Amniotic stem cell (primary cell): ENCODE measurements at places on chromosomes 11 and 22.

GRCh38 chr11:68468217-68468828, 7.8 kb downstream of the PPP6R3 start:
- DNase-seq = no peak

- DNase-seq = no peak
These were observed 46.2 kb downstream of the WT1 start for GRCh38 chr11:32388871-32389770.

- DNase-seq = no peak
These were observed 216.2 kb downstream of the SNX19 start for GRCh38 chr11:130700092-130700491.

GRCh38 chr22:49432897-49433443, 394.7 kb downstream of the BRD1 start:
- DNase-seq = no peak

DNA sequence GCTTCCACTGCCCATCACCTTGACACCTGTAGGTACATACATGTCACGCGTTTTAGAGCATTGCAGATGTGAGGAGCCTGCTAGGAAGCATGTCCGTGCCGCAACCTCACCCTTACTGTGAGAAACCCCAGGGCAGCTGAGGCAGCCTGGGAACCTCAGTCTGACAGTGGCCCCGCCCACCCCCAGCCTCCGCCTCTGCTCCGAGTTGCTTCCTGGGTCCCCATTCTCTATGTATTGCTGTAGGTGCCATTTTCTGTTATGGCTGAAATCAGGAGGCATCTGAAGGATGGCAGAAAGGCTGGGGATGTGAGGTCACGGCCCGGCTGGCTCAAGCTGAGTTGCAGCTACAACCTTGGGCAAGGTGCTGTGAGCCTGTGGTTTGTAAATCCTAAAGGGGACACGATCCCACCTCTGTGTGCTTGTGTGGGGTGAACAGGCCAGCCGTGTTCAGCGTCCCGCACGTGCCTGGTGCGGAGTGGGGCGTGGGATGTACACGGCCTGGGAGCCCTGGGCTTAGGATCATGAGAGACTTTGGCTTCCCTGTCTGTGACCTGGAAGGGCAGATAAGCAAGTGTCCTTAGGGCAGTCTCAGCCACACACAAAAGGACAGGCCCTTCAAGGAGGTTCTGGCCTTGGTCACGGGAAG, 102.7 kb downstream of the PHF21B start:
- no peak for DNase-seq

DNA sequence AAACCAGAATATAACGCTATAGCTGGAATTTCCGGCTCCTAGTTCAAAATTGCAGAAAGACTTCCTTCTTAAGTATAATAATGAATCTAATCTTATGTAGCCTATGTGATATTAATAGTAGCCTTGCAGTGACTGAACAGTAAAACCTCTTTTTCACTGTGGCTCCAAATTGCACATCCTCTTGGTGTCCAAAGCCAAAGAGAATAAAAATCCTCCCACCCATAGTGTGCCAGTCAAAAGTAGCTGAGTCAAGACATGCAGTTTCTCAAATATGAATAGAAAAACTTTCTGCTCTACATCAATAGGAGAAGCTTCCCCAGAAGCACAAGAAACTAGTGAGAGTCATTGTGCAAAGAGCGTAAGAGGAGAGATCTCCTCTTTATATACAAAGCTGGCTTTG, 76.0 kb upstream of the PICALM start:
- DNase-seq = no peak

DNA sequence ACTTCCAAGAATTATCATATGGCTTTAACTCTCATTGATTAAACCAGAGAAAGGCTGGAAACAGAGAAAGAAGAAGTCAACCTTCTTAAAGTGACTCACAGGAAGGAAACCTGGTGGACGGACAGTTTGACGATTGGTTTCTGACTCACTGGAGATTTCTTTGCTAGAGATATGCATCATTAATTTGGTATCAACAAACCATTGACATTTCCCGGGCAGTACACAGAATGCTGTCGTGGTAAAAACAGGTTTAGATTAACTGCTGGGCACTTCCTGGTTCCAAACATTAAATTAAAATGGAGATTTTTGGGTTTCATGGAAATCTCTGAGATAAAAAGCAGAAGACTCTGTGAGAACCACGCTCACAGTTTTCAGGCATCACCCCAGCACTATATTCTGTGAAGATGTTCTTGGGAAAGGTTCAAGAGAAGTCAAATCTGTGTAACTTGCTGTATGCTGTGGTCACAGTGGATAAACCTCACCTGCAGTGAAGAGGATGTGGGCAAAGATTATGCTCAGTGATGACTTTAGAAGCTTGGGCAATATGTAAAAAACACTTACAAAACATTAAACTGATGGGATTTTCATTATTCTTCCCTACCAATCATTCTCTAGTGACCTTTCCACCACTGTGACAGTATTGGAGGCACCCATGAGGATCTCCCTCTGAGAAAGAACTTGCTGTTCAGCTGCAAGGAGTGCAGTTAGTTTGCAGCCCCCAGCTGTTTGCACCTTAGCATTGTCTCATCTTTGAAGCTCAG, 61.1 kb upstream of the CD44 start:
- DNase-seq = peak; percentile 54

DNA sequence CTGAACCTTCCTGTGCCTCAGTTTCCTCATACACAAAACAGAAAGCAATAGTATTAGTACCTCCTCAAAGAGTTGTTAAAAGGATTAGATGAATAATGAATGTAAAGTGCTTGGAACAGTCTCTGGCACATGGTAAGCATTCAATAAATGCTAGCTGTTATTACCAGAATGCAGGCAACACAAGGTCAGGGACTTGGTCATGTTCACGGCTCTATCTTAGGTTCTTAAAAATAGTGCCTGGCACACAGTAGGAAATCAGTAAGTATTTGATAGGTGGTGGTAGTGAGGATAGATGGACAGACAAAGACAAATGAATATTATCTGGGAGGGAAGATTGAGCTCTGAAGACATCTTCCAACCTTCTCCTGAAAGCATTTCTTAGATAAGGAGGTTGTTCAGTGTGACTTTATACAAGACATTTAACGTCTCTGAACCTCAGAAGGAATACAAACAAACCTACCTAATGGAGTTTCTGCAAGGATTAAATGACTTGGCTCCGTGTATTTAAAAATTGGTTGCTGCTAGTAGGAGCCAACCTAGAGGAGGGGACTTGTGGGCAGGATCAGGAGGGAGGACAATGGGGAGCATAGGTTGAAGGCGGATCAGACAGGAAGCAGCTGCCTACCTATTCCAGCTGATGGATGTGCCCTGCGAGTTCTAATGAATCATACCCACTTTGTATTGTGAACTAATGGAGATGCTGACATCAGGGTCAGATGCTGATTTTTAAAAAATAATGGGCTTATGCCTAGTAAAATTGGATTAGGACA, 94.1 kb downstream of the DBX1 start:
- no peak for DNase-seq

DNA sequence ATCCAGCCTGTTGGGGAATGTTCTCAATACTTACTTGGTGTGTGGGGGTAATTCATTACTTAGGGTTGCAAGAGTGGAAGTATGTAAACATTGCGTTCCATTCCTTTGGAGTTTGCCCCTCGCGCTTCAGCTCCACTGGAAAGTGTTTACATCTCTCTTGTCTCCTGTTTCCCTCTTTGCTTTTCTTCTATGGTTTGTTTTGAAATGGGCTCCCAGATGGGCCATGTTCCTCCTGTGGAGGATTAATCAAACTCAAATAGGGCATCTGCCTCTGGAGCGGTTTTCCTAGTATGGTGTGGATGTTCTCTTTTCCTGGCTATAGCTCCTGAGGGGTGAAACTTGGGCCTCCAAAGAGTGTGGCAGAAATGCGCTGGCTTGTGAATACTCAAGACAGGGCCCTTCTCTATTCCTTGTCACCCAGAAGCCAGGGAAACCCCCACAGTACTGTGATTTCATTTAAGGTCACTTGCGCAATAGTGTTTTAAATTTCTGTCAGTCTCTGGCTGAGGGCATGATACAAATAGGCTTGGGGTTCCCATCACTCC, 51.9 kb downstream of the CD44 start:
- DNase-seq = no peak

DNA sequence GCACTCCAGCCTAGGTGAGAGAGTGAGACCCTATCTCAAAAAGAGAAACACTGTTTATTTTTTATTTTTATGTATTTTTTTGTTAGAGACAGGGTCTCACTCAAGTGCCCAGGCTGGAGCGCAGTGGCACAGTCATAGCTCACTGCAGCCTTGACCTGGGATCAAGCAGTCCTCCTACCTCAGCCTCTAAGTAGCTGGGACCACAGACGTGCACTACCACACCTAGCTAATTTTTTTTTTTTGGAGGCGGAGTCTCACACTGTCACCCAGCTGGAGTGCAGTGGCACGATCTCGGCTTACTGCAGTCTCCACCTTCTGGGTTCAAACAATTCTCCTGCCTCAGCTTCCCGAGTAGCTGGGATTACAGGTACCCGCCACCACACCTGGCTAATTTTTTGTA, 6.4 kb downstream of the RBX1 start:
- DNase-seq = no peak

DNA sequence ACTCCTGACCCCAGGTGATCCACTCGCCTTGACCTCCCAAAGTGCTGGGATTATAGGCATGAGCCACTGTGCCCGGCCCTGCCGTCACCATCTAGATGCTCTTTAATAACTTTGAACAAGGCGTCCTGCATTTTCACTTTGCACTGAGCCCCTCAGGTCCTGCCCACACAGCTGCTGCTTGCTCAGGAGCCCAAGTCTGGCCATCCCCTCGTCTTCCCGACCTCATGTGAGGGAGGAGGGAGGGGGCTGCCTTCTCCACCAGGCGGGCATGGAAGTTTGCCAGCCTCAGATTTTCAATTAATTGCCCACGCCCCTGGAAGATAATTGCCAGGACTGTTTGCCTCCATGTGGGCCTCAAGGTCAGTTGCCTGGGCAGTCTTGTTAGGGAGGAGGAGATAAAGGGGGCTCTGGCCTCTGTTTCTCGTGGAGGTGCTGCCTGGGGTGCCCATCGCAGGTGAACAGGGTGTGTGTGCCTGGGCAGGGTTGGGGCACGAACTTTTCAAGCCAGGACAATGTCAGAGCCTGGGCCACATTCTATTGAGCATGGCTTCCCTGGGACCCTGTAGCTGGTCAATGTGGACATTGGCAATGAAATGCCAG, 27.9 kb upstream of the MYEOV start:
- no peak for DNase-seq

DNA sequence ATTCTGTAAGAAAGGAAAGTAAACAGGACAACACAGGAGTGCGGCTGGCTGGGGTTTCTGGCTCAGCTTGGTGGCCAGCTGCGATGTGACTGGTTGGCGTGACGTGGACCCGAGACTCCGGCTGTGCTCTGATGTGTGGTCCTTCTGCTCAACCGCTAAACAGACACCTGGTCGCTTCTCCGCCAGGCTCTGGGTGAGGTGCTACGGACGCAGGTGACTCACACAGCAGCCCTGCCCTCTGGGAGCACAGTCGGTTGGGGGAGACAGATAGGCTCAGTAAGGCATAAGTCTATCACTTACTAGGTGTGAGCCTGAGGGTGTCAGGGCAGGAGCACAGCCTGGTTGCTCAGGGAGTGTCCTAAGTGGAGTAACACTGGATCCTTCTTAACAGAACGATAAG, 8.2 kb downstream of the RTL6 start:
- no peak for DNase-seq

- DNase-seq = peak; percentile 56
These were observed 16.2 kb downstream of the EIF4G2 start for GRCh38 chr11:10792385-10793068.

DNA sequence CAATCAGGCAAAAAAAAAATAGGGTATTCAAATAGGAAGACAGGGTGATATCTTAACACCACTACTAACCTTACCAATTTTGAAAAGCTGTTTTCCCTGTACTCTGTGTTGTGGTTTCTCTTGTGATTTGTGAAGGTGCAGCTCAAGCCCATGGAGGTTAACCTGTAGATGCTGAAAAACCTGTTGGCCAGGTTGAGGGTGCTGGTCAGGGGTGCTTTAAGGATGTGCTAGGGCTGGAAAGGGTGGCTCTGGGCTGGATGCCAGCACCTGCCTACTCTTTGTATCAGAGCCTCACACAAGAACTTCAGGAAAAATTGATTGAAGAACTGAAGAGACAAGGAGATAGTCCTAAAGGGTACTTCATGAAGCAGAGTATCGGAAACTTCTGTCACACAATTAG, 18.3 kb upstream of the OR5M8 start:
- no peak for DNase-seq

DNA sequence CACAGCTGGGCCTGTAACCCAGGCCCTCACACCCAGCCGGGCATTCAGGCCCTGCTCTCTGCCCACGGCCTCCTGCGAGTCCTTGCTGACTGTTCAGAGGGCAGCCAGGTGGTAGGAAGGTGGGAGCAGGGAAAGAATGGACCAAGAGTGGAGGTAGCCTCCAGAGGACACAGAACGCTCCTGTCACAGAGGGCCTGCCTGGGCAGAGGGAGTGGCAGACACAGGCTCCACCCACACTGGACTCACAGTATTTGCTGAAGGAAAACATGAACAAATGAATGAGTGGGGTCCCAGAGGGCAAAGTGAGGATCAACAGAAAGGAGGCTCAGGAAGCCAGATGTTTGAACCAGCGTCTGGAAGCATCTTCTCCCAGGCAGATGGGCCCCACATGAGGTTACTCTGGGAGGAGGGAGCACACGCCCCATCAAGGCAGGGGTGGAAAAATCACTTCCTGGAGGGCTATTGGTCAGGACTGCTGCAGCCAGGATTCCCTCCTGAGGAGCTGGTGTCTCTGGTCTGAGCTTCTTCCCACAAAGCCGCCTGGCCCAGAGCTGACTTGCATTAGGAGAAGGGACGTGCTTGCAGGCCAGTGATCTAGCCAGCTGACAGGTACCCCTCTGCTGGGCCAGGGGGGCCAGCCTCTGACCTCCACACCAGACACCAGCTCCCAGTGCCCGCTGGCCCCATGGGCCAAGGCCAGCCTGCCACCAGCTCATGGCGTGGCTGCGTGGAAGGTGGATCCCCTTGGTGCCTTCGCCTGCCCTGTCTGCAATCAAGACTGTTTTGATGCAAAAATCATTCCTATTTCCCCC, 84.0 kb downstream of the THAP12 start:
- no peak for DNase-seq

DNA sequence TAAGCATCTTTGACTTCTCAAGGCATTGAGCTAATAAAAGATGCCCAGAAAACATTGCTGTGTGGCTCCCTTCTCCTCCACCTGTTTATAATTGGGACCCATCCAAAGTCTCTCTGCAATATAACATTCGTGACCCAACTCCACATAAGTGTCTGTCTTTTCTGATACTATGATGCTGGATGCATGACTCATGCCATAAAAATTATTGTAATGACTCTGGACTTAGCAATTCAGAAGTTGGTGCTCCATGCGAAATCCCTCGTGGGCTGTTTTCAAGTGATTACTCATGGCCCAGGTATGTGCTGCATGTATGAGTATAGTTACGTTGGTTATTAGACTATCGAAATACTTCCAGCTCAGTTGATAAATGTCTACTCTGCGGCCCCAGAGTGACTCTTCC, 11.7 kb downstream of the FJX1 start:
- peak; percentile 93 for DNase-seq

- no peak for DNase-seq
These were observed 163.8 kb downstream of the FAT3 start for GRCh38 chr11:92388380-92388779.

GRCh38 chr11:118740892-118741291, 50.1 kb downstream of the DDX6 start:
- no peak for DNase-seq
